KBM-7 (cell line): ENCODE measurements at places on chromosomes 5 and 9.
A peak's percentile ranks its signal among the peaks of the same experiment; 100 is the strongest.

DNA sequence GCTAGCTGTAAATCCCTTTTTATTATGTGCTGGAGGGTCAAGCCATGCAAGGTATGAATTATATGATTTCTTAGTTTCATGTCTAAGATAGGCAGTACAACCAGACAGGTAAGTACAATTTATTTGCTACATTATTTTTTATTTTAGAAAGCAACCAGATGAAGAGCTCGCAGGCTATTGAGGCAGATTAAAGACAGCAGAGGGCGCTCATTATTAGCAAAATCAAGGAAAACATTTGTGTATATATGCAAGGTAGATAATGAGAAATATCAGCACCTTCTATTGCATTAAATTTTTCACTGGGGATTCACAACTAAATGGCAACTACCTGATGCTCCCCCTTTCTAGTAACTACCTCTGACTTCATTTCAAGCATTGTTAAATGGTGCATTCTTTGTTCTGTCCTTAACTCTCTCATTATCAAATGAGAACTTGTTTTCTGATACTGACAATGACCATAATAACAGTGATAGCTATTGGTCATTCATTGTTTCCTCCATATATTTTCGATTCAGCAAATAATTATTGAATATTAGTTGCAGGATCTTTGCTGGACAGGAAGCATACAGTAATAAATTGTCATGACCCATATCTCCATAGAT lies 8.6 kb downstream of the SCGB3A2 start:
- DNase-seq, result peak; percentile 62

GRCh38 chr5:163815240-163815791 lies 309.9 kb downstream of the MAT2B start:
- DNase-seq, result no peak

GRCh38 chr5:16867577-16867953 lies 68.5 kb downstream of the MYO10 start:
- no peak for DNase-seq

DNA sequence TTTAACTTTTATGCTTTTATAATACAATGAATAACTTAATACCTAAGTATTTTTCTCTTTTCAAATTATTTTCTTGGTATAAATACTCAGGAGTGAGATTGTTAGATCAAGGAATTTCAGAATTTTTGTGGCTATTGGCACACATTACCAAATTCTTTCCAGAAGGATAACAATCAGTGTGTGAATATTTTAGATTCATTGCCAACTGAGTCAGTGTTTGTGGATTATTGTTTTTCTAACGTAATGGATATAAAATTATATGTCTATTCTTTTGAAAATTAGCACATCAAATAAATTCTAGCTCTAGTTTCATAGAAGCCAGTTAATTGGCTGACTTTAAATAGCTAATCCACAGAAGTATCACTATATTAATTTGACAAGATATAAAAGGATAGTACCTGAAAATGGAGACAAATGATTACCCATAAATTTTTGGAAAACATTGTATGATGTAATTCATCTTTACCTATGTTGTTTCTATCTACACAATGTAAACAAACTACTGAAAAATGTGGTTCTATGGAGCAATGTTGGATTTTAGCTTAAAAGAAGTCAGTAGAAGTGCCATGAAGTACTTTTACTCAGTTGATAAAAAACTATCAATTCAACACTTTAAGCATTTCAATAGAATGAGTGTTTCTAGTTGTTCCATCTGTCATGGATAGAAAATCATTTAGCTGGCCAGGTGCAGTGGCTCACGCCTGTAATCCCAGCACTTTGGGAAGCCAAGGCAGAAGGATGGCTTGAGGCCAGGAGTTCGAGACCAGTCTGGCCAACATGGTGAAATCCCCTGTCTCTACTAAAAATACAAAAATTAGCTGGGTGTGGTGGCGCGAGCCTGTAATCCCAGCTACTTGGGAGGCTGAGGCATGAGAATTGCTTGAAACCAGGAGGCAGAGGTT lies 185.1 kb downstream of the ADAMTSL1 start:
- DNase-seq, result no peak

- DNase-seq, result no peak
Observed at GRCh38 chr9:134436379-134436762, 110.1 kb downstream of the RXRA start.

DNA sequence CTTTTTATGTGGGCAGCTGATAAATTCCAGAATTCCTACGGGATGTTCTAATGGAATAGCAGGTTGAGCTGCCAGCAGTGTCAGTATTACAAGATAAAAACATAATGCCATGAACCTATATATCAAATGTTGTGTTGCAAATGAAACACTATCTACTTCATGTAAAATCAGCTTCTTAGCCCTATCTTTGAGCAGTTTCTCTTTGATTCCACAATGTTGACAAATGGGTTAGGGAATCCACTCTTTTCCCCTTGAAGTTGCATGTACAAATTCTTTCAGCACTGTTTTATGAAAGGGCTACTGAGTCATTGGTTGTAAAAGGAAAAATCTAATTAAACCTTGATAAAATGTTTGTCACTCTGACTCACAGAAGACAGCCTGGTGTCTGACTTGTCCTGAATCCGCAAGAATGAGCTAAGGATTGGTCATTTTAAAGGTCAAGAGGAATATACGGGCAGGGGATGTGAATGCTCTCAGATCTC lies 950.6 kb upstream of the NUDT12 start:
- DNase-seq, result no peak

DNA sequence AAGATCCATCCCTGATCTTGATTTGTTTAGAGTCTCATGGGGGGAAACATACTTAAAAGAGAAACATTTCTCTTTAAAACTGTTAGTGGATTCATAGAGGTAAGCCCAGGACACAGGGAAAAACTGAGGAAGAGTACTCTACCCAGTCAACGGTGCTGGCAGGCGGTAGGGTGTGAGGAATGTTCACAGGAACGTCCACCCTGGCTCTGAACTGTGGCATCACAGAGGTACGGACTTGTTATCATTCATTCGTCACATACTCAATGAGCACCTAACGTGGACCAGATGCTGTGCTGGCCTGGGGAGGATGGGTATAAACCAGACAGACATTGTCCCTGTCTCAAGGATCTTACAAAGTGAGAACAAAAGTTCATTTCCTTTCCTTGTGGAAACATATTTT lies 18.8 kb upstream of the PPARGC1B start:
- no peak for DNase-seq

DNA sequence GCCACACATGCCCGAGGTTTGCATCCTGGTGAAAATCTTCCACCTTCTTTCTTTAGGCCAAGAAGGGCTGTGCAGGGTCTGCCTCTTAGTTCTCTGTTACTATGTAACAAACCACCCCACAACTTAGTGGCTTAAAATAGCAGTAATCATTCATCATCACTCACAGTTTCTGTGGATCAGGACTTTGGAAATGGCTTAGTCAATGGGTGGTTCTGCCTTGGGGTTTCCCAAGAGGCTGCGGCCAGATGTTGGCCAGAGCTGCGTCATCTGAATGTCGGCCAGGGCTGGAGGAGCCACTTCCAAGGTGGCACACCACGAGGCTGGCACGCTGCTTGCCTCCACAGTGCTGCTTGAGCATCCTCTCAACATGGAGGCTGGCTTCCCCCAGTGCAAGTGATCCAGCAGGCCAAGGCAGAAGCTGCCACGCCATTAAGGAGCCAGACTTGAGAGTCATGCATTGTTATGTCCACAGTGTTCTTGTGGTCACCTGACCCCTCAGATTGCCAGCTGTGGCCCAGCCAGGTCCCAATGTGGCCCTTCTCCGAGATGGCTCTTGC lies 135.2 kb downstream of the RXRA start:
- DNase-seq, result no peak

DNA sequence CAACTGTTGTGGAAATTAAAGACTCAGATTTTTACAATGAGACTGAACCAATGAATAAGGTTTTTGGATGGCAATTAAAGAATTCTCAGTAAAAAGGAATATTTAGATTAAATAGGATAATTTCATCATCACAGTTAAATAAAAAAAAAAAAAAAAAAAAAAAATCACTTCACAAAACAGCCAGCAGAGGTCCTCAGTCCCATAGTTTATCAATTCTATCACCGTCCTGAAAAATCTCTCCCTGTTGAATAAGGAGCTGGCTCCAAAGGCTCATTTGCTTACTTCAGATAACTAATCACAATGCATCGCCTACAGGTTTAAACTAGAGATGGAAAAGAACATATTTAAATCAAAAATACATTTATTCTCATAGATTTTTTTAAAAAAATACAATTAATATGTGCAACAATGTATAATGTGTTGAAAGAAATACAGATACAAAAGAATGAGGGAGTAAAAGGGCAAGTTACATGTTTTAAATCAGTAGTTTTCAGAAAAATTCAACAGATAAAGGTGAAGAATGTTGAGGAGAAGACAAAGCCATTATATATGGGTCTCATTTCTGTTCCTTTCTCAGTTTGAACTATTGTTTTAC lies 175.8 kb upstream of the CHD1 start:
- DNase-seq, result peak; percentile 63

DNA sequence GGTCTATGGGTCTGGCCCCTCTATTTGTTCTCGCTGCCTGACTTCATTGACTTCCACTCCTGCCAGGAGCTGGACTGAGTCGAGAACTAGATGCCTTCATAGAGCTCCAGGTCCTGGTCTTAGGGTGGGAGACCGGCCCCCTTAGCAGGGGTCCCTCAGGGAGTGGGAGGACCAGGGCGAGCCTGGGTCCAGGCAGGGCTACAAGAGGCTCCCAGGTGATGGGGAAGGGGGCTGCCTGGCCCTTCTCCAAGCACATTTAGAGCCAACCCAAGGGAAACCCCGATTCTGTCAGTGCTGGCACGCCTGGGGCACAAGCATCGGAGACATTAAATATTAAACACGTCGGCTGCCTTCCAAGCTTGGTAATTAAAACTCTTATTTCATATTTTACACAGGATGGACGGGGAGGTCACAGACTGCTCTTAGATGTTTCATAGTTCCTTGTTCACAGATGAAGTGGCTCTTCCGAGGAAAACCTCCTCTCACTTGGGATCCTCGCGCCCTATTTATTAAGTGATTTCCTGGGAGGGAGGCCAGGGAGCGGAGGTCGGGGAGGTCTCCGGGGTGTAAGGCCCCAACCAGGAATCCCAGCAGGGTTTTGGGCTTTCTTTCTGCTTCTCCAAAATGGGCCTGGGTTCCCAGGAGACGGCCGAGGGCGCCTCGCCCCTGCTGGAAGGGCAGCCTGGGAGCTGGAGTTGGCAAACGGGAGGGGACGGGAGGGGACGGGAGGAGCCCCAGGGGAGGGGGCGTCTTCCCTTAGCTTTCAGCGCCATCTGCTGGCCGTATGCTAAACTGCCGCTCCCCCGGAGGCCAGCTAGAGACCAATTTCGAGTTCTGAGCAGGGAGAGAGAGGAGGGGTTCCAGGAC lies 23.4 kb upstream of the ZBTB43 start:
- peak; percentile 86 for DNase-seq
